ENCODE measurements at places on chromosomes 3 and 15. TPM values are rescaled to one million over a fixed set of nuclear protein-coding genes. Genes with fewer than 3 reads are reported as not detected.

DNA sequence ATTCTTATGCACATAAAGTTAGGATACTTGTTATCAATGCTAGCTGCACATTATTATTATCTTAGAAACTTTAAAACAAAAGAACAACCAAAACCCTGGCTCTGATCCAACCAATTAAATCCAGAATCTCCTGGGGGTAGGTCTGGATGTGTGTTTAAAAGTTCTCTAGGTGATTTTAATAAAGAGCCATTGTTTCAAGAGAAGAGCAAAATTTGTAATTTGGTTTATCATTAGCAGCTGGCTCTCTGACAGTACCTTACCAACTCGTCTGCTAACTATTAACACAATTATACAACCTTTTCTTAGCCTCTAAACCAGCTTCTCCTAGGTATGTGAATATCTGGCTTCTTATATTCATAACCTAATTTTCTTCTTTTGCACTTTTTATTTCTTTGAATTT, 68.9 kb downstream of the IFT80 start:
- no peak for DNase-seq

DNA sequence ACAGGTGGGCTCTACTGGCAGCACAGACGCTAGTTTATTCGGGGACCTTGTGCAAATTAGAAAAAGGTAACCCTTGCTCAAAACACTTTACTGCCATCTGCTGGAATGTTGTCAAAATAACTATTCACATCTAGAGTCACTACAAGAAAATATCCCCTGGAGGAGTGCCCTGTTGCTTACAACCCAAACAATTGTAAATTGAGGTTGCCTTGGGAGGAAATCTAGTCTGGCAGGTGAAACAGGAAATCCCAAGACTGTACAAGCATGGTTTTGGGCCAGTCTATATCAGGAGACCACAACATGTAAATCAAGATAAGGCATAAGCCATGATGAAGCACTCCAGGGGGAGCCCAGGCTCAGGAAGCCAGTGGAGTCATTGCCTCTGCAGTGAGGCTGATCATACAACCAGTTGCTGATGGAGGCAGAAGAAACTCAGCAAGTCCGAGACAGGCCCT, 136.8 kb upstream of the ACP3 start:
- peak; percentile 45 for DNase-seq

DNA sequence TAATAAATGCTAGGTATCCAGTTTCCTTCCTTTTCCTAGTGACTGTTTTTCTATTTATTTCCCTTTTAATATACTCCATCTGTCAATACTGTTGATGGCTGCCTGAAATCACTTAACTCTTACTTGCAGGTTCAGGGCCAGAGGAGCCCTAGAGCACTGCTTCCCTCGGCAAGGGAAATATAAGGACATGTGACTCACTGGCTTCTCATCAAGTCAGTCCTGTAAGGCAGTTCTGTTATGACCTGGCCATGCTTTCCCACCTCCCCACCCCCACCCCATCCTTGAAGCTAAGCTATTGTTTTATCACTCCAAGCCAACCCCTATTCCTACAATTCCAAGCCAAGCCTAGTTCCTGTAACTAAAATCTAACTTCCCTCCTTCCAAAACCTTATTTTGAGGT, 800.7 kb downstream of the ROBO1 start:
- no peak for DNase-seq

GRCh38 chr3:195236076-195236798, 34.7 kb downstream of the XXYLT1 start:
- no peak for DNase-seq

DNA sequence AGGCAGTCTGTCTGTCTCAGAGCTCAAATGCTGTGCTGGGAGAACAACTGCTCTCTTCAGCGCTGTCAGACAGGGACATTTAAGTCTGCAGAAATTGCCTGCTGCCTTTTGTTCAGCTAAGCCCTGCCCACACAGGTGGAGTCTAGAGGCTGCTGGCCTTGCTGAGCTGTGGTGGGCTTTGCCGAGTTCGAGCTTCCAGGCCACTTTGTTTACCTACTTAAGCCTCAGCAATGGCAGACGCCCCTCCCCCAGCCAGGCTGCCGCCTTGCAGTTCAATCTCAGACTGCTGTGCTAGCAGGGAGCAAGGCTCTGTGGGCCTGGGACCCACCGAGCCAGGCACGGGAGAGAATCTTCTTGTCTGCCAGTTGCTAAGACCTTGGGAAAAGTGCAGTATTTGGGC, 25.0 kb upstream of the RPP14 start:
- DNase-seq, result no peak

GRCh38 chr3:183087184-183087583, 12.1 kb downstream of the MCCC1 start:
- no peak for DNase-seq

GRCh38 chr3:98557324-98558010, 25.7 kb downstream of the GPR15 start:
- no peak for DNase-seq

DNA sequence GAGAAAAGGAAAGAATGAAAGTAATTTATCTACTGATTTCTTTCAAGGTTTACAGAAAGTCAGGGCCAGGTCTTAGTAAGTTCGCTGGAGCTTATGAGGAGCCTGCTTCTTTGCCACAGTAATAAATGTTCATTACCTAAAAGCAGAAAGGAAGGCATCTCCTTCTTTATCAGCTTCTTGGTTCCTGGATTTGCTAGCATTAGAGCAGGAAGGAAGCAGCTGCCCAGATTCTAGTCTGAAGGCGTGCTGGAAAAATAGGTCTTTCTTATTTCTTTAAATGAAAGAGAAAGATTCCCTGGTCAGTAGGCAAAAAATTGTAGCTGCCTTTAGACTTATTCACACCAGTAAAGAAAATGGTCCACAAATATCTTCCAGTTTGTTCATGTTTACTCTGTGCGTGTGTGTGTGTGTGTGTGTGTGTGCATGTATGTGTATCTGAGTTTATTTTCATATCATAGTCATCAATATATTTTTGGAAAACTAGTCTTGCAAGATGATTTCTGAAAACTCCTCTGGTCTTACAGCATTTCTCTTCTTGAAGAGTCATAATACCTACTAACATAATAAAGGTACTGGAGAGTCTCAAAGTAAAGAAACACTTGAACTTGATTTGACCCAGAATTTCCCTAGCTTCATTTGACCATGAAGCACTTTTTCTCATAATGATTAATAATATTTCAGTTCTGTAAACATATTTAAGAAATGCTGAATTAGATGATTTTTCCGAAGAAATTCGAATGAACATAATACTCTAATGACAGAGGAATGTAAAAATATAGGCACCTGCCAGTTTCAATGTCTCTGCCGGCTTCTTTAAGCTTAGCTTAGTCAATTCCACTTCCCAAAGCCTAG, 255.3 kb upstream of the ZPLD1 start:
- no peak for DNase-seq

DNA sequence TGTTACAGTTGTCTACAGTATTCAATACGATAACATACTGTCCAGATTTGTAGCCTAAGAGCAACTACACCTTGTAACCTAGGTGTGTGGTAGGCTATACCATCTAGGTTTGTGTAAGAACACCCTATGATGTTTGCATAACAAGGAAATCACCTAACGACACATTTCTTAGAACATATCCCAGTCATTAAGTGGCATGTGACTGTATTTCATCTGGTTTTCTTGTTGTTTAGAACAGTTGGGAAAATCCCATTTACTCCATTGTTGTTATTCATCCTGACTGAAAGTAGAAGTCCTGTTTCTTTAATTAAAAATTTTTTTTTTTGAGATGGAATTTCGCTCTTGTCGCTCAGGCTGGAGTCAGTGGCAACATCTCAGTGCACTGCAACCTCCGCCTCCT, 31.3 kb downstream of the LRRC28 start:
- no peak for DNase-seq

- DNase-seq, result no peak
Observed at GRCh38 chr3:27509376-27509775, 25.2 kb upstream of the SLC4A7 start.

- no peak for DNase-seq
Observed at GRCh38 chr3:151213881-151214280, 10.9 kb upstream of the GPR171 start.

DNA sequence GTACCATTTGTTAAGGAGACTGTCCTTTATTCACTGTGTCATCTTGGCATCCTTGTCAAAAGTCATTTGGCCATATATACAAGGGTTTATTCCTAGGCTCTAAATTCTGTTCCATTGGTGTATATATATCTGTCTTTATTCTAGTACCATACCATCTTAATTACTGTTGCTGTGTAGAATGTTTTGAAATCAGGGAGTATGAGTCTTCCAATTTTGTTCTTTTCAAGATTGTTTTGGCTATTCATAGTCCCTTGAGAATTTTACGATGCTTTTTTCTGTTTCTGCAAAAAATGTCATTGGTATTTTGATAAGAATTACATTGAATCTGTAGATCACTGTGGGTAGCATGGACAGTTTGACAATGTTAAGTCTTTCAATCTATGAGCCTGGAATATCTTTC, 28.7 kb downstream of the PFN2 start:
- no peak for DNase-seq

- no peak for DNase-seq
Observed at GRCh38 chr15:35209838-35210237, 124.7 kb upstream of the NANOGP8 start.

GRCh38 chr15:66655997-66656396, 46.0 kb upstream of the SMAD6 start:
- no peak for DNase-seq

GRCh38 chr3:2154621-2155020, 56.0 kb downstream of the CNTN4 start:
- DNase-seq, result no peak

- DNase-seq, result no peak
Observed at GRCh38 chr15:59995568-59996297, 8.4 kb upstream of the FOXB1 start.

DNA sequence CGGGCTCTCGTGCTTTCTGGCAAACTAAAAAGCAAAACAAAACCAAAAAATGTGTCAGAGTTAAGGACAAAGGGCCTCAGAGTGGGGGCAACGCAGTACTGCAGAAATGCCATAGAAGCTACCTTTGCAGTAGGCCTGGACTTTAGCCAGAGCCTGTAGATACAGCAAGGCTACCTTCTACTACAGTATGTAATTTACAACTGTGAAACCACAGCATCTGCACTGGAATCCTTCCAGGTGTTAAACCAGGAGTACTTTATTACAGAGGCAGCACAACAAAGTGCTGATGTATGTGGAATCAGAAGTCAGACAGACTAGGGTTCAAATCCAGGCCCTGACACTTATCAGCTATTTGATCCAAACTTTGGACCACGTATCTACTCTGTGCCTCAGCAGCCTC, 34.9 kb downstream of the RUBCN start:
- DNase-seq, result no peak

DNA sequence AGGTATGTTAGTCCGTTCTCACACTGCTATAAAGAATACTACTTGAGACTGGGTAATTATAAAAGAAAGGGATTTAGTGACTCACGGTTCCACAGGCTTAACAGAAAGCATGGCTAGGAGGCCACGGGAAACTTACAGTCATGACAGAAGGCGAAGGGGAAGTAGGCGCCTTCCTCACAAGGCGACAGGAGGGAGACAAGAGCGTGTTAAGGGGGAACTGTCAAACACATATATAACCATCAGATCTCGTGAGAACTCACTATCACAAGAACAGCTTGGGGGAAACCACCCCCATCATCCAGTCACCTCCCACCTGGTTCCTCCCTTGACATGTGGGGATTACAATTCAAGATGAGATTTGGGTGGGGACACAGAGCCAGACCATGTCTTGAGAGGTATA, 30.4 kb downstream of the SPRED1 start:
- DNase-seq, result no peak

- DNase-seq, result no peak
Observed at GRCh38 chr3:50371133-50371685, 11.9 kb upstream of the TMEM115 start.

- no peak for DNase-seq
Observed at GRCh38 chr15:83644439-83644838, 9.5 kb upstream of the ADAMTSL3 start.

DNA sequence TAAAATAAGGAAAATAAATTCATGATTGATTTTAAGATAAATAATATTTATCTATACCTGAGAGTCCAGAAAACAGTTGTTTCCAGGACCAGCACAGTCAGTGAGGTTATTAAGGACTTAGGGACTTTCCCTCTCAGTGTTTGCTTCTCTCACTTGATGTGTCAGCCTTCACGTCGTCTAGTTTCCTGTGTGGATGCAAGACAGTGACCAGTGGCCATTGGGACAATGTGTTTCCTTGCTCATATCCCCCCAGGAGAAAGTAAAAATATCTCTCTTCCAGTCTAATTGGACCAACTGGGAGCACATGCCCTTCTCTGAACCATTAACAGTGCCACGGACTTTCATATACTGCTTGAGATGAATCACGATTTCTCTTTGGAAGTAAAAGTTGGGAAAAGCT, 157.8 kb upstream of the CTNNB1 start:
- no peak for DNase-seq

DNA sequence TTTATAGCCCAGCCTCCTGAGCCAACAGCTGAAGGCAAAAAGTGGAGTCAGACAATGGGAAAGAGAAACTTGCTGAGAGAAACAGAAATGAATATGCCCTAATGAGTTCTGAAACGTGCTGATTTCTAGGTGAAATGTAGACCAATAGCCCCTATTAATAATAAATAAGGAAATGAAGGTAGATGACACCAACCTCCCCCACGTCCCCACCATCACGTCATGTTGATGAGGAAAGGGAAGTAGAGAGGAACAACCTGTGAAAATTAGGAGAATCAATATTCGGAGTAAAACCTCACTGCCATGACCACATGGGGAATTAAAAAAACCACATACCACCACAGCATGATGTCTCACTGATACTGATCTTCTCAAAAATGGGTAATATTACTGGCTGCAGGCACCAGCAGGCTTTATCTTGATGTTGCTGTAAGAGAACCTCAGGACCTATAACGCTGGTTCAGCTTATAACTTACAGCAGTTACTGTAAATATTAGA, 64.0 kb downstream of the KAT2B start:
- no peak for DNase-seq

GRCh38 chr3:128279601-128279880, 126.3 kb downstream of the EEFSEC start:
- no peak for DNase-seq

Gene PLA2G4E
- total RNA-seq, result not detected

Gene CELSR3
- total RNA-seq, result 7.7 TPM

Gene CSTA
- not detected for total RNA-seq

Gene FRMD4B
- 0.90 TPM for total RNA-seq

Gene CGGBP1
- 47.2 TPM for total RNA-seq

Gene COLQ
- total RNA-seq, result 0.64 TPM
